ENCODE measurements at places on chromosomes 7 and 10.
A peak's percentile ranks its signal among the peaks of the same experiment; 100 is the strongest.

GRCh38 chr7:14275356-14275755 lies 285.9 kb upstream of the ETV1 start:
- no peak for DNase-seq

GRCh38 chr7:6277476-6277875 lies 5.1 kb upstream of the CYTH3 start:
- DNase-seq = no peak

GRCh38 chr10:125605167-125605566 lies 77.8 kb downstream of the TEX36 start:
- no peak for DNase-seq

GRCh38 chr10:89053555-89053954 lies 63.0 kb downstream of the FAS start:
- DNase-seq = no peak

DNA sequence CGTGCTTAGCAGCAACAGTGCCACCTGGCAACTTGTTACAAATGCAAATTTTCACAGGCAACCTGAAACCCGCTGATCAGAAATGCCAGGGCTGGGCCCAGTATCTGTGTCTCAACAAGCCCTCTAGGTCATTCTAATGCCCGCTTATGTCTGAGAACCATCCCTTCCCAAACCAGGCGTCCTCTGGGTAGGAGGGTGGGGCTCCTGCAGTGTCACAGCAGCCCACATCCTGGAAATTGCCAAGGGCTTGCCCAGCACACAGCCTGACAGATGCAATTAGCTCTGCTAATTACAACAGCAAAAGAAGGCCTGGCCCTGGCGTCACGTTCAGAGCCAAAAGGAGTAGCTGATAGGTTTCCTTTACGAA lies 15.9 kb downstream of the ITPRIP start:
- DNase-seq = peak; percentile 61

- DNase-seq = no peak
These were observed 209.3 kb upstream of the FRMD4A start for GRCh38 chr10:14540062-14540461.

DNA sequence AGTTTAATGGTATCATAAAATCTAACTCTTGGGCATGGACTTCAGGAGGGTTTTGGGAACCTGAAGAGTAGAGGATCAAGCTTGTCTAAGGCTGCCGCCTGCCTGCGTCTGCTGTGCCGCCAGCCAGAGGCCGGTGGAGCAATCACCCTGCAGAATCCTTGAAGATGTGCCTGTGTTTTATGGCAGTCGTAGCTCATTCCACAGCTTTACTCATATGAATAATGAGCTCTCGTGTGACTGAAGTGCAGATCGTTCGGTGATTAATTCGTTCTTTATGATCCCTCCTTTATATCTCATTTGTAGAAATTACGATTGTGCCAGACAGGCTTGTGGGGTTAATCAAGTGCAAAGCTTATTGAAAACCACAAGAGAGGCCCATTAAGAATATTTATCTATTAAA lies 100.8 kb downstream of the ACTR3B start:
- DNase-seq = no peak

- no peak for DNase-seq
These were observed 61.3 kb upstream of the PFKP start for GRCh38 chr10:3006093-3006492.

- DNase-seq = no peak
These were observed 162.2 kb downstream of the ELMO1 start for GRCh38 chr7:37286454-37286832.

DNA sequence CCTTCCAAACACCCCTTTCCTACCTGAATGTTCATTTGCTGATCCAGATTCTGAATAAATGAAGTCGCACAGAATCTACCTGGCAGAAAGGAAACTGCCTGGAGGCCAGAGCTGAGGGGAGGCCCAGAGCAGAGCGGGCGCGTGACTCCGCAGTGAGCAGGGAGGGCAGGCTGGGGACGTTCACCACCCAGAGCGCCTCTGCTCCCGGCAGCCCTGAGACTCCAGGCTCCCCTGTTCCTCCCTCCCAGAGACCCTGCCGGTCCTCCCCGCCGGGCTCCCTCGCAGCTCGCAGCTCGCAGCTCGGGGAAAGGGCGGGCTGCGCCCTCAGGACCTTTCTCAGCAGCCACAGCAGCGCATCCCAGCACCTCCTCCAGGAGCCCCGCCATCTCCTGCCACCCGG lies 176.7 kb upstream of the ZNF32 start:
- no peak for DNase-seq

DNA sequence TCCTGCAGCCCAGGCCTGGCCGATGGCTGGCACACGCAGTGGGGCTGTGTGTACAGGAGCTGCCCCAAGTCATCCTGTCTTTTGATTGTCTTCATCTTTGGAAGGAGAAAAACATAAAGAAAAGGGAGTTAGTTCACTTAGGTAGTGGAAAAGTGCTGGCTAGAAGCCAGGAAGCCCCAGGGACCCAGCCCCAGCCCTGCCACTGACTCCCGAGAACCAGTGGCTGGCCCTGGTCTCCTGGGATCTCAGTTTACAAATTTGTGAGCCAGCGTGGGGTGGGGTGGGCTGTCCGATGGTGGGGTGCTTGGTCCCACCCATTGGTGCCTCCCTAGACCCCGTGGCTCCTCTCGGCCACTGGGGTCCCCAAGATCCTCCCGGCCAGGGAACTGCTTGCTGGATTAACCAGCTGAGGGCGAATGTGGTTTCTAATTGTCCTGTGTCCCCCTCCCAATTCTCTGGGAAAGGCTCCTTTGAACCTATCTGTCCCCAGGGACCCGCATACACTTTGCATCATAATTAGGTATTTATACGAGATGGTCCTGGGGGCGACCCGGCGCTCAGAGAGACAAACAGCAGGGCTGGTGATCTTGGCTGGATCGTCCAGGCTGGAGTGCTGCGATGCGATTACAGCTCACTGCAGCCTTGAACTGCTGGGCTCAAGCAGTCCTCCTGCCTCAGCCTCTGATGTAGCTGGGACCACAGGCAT lies 16.3 kb upstream of the CHST12 start:
- DNase-seq = peak; percentile 77

DNA sequence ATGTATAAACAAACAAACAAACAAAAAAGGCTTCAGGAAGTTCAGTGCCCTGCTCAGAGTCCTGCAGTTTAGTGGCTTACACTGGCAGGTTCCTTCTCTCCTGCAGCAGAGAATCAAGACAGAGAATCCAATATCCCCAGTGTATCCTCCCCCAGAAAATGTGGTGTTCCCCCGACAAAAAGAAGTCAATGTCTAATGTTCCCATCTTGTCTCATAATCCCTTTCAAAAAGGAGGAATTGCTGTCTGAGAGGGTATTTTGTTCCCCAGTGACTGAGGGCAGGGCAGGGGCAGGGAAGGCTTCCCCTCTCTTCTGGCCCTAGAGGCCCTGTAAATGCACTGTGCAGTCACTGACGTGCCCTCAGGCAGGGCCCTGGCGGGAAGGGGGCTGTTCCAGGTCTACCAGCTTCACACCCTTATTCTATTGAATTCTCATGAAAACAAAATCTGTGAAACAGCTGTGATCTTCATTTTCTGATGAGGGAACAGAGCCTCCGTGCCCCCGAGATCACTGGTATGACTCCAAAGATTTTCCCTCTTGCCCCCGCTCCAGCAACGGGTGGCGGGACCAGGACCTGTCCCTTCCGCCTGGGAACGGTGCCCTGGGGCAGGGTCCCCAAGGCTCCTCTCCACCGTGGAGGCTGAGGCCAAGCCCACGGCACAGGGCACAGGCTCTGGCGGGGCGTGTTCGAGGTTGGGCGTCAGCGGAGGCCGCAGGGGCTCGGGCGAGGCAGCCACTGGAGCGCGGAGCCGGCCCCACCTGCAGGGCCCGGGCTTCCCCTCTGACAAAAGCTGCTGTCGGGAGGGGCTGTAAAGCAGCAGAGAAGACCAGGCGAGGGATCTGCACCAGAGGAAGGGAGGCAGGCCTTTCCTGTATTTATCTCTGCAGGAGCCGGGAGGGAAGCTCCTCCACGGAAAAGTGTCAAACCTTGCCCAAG lies 13.4 kb upstream of the WDFY4 start:
- no peak for DNase-seq

DNA sequence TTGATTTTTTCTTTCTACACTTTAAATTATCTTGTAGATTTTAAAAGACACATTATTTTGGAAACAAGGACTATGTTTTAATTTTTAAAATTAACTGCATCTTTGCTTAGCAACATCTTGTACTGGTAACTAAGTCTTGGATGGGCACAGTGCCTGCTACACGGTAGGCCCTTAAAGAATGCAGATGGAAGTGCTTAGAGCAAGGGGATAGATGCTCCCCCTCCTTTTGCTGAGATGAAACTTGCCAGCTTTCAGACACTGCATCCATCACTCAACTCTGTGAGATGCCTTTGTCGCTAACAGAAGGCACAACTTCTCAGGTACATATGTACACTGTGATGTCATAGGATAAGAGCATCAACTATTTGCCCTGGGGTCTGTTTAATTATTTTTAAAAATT lies 103.9 kb downstream of the LRRC18 start:
- no peak for DNase-seq

DNA sequence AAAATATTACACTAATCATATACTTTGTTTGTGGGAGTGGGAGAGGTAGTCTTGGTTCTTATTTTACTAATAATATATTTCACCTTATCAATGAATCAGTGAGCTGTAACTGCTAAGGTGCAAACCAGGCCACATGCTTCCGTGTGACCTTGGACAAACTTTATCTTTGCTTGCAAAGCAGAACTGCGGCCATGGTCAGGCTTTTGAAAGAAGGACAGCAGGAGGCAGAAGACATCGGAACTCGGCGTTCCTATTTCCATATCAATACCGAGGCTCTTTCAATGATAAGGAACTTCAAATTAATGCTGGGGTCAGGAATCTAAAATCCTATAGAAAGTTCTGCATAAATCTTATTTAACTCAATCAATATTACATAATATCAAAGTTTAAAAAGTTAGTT lies 491.9 kb upstream of the PFKP start:
- DNase-seq = no peak

GRCh38 chr7:105655500-105656380 lies 74.4 kb upstream of the EFCAB10 start:
- no peak for DNase-seq

- no peak for DNase-seq
These were observed 56.4 kb upstream of the PMPCB start for GRCh38 chr7:103240806-103241205.

DNA sequence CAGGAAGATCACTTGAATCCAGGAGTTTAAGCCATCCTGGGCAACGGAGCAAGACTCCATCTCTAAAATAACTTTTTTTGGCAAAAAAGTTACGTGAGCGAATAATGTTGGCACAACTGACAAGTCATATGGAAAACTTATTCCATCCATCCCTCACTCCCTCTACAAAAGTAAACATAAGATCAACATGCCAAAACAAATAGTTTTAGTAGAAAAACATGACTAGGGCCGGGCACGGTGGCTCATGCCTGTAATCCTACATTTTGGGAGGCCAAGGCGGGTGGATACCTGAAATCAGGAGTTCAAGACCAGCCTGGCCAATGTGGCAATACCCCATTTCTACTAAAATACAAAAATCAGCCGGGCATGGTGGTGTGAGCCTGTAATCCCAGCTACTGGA lies 25.6 kb downstream of the SLC25A16 start:
- DNase-seq = no peak

DNA sequence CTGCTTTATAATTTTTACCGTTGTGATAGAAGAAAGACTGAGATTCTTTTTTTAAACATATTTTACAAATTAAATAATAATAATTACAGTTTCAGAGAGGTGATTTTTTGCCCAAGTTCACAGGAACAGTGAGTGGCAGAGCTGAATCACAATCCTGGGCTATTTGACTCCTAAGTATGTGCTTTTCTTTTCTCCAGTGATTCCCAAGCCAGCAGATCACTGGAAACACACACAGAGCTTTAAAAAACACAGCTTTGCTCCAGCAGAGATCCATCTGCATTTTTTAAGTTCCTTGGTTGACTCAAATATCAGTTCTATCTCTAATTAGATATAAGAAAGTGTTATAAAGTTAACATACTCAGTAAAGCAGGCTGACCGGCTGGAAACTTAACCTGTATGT lies 69.0 kb downstream of the AHR start:
- no peak for DNase-seq

GRCh38 chr10:101311185-101312066 lies 42.5 kb upstream of the BTRC start:
- DNase-seq = no peak

- no peak for DNase-seq
These were observed 77.5 kb downstream of the NKX6-2 start for GRCh38 chr10:132708441-132708840.

GRCh38 chr7:136971776-136972175 lies 103.3 kb downstream of the CHRM2 start:
- no peak for DNase-seq

GRCh38 chr10:32957341-32958084 lies 517 bp downstream of the ITGB1 start:
- DNase-seq = no peak

DNA sequence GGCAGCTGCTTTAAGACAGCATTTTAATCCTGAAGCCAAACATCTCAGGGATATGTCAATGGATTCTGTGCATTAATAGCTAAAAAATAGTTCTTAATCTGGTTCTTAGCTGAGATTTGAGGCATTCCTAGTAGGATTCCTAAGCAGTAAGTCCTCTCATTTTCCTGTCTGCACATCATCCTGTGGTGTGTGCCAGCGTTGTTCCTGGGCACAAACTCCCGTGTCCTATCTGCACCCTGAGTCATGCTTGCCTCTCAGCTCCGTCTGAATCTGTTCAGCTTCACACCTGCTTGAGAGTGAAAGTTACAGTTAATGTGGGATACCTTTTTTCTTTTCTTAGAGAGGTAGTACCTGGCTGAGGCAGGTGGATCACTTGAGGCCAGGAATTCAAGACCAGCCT lies 19.5 kb downstream of the BAG3 start:
- no peak for DNase-seq

DNA sequence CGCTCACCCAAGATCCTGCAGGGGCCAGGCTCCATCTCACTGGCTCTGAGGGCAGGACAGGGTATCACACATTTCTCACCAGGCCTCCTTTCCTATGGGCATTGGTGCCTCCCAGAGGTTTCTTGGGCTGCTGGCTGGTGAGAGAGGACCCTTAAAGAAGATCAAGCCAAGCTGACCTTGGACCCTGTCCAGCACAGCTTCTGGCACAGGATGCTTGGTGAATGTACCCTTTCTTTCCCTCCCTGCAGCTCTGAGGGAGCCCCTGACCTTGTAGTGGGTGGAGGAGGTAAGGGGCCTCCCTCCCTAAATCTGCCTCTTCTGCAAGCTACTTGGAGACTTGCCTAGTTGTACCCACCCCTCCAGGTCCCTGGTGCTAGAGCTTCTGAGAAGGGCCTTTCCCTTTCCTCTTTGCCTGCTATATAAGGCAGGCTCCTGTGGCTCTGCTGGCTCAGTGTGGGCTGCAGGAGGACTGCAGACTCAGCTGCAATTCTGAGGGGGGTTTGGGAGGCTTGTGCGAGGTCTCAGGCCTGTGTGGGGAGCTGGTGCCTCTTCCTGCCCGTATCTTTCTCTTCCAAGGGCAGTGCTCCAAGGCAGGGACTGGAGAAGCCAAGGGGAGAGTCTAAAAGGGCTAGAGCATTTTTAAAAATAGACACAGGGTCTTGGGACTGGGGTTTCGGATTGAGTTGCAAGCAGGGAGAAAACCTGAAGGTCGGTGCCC lies 11.7 kb upstream of the TRIM8 start:
- DNase-seq = no peak

GRCh38 chr10:48502791-48503190 lies 102.1 kb downstream of the ARHGAP22 start:
- no peak for DNase-seq

Measured in NCI-H526 treated with DMSO at 0.1 percent for 48 hours (cell line).